GF-D8 (cell line): ENCODE measurements at places on chromosomes 6 and 20.

DNA sequence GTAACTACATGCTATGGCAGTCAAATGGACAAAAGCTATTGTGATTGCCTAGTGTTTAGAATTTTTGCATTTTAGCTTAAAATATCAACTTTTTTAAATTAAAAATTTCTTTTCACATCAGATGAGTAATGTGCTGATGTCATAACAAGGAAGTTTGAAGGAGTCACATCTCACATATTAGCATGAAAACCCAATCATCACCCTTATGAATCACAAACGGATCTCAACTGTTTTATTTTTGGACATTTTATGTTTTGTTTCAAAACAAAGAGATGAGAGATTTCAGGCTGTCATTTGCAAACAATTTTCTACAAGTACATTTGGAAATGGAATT lies 53.6 kb upstream of the TRERF1 start:
- DNase-seq = no peak

GRCh38 chr6:108123946-108124345 lies 41.9 kb upstream of the NR2E1 start:
- no peak for DNase-seq

GRCh38 chr20:63494084-63494419 lies 4.8 kb downstream of the EEF1A2 start:
- DNase-seq = no peak

DNA sequence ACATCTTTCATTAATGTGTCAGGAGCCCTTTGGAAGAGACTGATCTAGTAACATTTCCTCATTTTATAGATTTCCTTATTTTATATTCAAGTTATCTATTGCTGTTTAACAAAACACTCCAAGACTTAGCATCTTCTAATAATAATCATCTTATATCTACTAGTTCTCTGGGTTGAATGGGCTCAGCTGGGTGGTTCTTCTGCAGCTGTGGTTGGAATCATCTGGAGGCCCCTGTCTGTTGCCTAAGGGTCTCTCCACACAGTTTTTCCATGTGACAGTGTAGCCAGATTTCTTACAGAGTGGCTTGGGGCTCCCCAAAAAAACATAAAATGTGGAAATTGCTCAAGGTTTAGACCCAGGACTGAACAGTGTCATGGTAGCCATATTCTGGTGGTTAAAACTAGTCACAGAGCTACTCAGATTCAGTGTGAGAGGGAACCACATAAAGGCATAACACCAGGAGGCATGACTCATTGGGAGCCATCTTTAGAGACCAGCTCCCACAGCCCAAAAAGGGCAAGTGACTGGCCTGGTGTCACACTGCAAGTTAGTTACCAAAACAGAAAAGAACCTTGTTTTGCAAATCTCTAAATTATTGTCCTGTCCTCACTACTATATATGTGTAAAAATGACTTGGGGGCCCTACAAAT lies 11.5 kb downstream of the SLC2A10 start:
- no peak for DNase-seq

- DNase-seq = no peak
These were observed 12.7 kb downstream of the DYNLRB1 start for GRCh38 chr20:34528921-34529297.

DNA sequence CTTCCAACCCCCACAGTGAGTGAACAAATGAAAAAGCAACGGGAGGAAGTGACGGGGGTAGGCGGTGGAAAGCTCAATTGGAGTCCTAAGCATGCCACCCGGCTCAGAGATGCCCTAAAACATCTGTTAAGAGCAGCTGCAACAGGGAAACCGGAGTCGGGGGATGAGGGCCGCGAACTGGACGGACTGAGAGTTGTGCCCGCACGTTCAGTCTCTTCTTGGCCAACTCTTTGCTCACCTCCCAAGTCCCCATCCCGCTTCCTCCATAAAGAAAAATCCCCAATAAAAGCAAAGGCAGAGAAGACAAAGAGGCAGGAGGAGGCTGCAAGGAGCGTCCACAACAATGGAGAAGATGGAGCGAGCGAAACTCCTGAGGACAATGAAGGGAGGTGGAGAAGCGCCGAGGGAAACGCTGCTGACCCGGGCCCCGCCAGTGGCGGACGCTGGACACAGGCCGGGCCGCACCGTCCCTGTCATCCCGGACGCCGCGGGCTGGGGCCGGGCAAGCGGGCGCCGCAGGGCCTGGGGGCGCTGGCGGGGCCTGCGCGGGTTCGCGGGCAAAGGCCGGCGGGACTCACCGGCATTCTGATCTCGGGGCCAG lies 600 bp downstream of the SEC63 start:
- peak; percentile 56 for DNase-seq

- DNase-seq = no peak
These were observed 64.4 kb upstream of the DUSP22 start for GRCh38 chr6:227812-228338.

GRCh38 chr6:38391626-38392579 lies 247.8 kb downstream of the BTBD9 start:
- no peak for DNase-seq

DNA sequence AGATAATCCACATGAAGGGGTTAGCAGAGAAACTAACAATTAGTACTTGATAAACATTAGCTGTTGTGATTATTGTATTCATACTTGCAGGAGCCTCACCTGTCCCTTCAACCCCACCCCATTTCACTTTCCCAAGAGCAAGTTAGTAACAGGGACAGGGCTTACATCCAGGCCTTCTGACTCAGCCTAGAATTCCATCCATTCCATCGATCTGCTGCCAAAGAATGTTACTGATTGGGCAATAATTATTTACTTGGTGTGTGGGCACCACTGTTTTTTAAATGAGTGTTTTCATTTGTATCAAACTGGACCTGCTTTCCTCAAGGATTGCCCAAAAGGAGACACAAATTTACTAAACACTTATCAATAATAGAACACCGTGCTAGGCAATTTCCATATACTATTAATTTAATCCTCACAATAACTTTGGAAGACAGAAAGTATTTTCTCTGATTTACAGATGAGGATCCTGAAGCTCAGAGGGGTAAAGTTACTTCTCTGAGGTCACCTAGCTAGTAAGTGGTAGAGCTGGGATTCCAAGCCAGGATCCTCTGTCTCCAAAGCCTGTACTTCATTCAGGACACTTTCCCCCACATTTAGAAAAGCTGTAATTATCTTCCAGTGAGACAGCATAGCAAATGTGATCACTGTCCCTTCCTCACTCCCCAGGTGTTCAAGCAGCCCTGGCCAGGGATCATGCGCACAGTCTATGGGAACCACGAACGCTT lies 32.8 kb downstream of the GSS start:
- no peak for DNase-seq

DNA sequence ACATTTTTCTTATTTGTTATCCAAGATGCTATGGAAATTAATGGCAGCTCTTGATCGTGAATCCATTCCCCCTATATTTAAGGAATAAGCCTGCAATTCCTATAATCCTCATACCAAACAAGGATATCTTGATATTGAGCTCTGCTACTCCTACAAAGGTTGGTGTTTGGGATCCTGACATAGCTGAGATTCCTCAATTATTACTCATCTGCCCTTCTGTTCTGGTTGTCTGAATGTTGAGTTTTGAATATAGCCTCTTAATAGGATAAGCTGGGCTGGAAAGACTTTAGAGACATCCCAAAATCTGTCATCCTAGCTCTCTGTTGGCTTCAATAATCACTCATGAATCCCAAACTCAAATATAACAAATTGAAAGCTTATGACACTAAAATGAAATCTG lies 49.9 kb downstream of the CLIC5 start:
- no peak for DNase-seq

- DNase-seq = no peak
These were observed 25.2 kb downstream of the PACSIN1 start for GRCh38 chr6:34491091-34491430.

DNA sequence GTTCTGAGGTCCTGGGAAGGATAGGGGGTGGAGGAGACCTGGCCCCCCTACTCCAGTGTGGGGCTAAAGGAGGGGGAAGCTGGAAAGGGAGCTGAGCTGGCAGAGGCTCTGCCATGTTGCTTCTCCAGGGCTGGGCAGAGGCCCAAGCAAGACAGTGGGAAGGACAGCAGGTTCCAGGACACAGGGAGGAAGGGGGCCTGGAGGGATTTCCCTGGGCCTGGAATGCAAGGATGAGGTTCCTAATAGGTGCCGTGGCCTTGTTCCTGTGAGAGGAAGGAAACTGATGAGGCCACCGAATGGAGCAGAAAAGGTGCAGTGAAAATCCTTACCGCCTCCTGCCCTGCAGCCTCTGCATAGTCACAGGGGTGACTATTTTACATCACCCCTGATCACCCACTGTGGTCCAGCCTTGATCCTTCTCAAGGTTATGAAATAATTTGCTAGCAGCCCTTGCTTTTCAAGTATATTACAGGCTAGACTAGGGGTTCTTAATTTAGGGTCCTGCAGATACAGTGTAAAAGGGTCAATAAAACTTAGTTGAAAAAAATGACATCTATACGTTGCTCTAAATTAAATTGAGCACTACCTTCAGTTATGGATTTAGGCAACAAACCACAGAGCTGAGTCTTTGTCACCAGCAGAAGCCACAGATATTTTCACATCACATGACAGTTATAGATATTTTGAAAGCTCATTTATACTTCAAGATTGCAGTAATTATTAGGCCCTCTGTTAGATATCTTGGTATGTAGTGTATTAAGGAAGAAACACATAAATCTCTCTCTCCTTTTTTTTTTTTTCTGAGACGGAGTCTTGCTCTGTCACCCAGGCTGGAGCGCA lies 45.7 kb upstream of the RNF24 start:
- DNase-seq = peak; percentile 52

GRCh38 chr6:157867155-157867559 lies 44.1 kb downstream of the SNX9 start:
- DNase-seq = no peak

GRCh38 chr20:63951398-63952209 lies 4.6 kb downstream of the UCKL1 start:
- DNase-seq = no peak

GRCh38 chr20:19018881-19019280 lies 193.6 kb upstream of the SLC24A3 start:
- DNase-seq = no peak

- no peak for DNase-seq
These were observed 441.8 kb downstream of the PTPRT start for GRCh38 chr20:42747765-42748411.

GRCh38 chr6:46440141-46440540 lies 51.1 kb downstream of the RCAN2 start:
- no peak for DNase-seq
